IPS-NIHi11 (cell line): ENCODE measurements at places on chromosomes 2 and 18.
A peak's percentile ranks its signal among the peaks of the same experiment; 100 is the strongest.

GRCh38 chr18:22473366-22473765, 55.7 kb upstream of the CTAGE1 start:
- DNase-seq = no peak

DNA sequence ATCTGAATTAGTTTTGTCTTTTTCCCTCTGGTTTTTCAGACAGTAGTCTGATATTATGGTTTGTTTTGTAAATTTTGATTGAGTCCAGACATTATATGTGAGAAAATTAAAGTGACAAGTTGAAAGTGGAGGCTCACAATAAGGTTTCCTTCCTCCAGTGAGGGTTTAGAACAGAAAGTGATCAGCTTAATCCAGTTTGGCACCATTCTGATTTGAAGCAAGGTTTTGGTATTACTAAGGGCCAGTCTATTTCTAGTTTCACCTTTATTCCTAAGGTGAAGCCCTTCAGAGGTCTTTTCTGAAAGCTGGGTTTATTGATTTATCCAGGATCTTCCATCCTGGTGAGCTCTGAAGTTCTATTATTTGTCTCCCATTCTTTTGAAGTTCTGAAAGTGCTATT, 68.7 kb downstream of the CDC42EP3 start:
- DNase-seq = no peak

DNA sequence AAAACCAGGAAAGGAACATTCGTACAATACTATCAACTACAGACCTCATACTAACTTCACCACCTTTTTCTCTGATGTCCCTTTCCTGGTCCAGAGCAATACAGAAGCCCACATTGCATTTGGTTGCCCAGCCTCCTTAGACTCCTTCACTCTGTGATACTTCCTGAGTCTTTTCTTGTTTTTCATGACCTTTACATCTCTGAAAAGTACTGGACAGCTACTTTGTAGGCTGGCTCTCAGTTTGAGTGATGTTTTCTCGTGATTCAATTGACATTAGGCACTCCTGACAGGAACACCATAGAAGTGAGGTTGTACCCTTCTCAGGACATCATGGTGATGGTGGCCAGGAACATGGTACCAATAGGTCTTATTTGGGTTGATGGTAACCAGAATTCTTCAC, 185.9 kb upstream of the SLC39A10 start:
- no peak for DNase-seq

DNA sequence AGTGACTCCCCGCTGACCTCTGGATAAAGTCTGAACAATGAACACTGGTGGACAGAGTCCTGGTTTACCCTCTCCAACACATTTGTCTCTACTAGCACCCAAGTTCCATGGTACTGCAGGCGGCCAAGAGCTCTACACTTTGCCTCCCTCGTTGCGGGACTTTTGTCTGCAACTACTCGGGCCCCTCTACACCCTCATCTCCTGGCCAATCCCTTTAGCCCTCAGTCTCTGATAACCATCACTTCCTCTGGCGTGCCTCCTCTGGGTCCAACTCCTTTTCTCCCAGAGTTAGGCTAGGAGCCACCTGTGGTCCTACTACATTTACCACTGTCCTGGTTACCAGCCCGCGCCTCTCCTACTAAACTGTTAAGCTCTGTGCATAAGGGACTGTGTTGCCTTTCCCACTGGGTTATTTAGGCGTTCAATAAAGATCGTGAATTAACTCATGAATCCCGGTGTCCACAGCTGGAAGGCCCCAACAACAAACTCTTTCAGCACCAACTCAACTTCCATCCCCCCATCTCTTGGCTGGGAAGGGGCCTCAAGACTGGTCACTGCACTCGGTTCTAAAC, 757 bp downstream of the HDHD2 start:
- peak; percentile 23 for DNase-seq

GRCh38 chr18:25067275-25068025, 284.5 kb downstream of the ZNF521 start:
- DNase-seq = no peak

DNA sequence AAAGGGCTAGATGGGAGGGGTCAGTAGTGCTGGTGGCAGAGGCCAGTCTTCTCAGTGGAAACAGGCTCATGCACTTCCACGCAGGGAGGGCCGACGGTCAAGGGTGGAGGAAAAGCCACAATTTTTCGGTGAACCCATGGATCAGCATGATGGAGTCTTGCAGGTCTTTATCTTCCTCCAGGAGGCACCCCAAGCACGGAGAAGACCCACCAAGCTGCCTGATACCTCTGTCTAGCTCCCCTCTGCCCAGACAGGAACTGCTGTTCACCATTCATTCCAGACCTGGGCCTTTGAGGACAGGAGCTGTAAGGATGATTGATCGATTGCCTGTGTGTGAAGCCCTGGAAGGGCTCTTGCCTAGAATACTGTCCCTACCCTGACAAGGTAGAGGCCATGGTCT, 2.8 kb upstream of the LRRFIP1 start:
- DNase-seq = no peak

DNA sequence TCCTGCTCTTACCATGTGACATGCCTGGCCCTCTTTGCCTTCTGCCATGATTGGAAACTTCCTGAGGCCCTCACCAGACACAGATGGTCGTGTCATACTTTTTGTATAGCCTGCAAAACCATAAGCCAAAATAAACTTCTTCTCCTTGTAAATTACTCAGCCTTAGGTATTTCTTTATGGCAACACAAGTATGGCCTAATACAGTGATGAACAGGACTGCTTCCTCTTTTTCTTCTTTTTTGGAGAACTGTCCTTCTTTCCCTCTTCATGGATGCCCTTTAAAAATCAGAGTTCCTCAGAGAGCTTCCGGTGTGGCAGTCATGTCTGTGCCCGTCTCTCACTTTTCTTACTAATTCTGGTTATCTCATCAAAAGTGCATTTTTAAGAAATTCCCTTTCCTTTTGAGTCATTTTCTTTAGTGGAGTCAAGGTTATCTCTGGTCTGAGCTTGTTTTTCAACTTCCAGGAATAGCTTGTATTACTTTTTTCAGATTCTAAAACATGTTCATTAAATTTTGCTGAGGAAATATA, 9.2 kb upstream of the IL1A start:
- no peak for DNase-seq

DNA sequence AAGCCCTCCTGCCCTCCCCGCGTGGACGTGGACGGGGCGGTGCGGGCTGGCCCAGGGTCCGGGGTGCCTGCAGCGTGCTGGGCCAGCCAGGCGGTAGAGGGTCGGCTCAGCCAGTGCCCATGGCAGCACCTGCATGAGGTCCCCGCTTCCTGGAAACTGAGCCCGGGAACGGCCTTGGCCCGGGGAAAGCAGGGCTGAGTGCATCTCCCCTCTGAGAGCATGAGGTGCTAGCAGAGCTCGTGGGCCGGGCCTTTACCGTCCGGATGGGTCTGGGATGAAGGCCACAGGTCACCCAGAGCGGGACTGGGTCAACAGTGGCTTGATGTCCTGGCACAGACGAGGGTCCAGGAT, 39.8 kb downstream of the TSHZ1 start:
- DNase-seq = no peak

GRCh38 chr18:8800445-8800844, 95.1 kb downstream of the MTCL1 start:
- no peak for DNase-seq

- no peak for DNase-seq
Observed at GRCh38 chr2:221447310-221447709, 124.8 kb downstream of the EPHA4 start.

DNA sequence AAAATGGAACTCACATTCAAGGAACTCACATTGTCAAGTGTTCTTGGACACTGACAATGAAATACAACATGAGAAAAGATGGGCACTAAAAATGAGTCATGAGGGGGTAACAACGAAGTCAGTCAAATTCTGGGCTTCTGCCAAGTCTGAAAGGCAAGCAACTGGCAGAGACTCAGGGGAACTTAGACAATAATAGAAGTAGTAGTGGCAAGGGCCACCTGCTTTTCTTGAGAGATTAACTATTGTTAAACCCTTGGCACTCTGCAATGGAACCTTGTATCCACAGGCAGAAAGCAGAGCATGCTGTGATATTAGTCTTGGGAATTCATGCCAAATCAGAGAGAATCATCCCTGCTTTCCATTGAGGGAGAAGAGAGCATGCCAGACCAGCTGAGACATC, 382.6 kb upstream of the CDH2 start:
- no peak for DNase-seq

GRCh38 chr18:77160515-77160914, 27.9 kb upstream of the MBP start:
- DNase-seq = peak; percentile 32

- no peak for DNase-seq
Observed at GRCh38 chr2:202069170-202070067, 3.6 kb upstream of the KIAA2012 start.

GRCh38 chr2:72678024-72678423, 147.8 kb downstream of the EXOC6B start:
- no peak for DNase-seq
